Activated CD4-positive, alpha-beta memory T cell treated with anti-CD3 and anti-CD28 coated beads for 36 hours (primary cell): ENCODE measurements at places on chromosomes 2 and 18.

- no peak for DNase-seq
These were observed 6.9 kb upstream of the SLC14A2 start for GRCh38 chr18:45608400-45608799.

DNA sequence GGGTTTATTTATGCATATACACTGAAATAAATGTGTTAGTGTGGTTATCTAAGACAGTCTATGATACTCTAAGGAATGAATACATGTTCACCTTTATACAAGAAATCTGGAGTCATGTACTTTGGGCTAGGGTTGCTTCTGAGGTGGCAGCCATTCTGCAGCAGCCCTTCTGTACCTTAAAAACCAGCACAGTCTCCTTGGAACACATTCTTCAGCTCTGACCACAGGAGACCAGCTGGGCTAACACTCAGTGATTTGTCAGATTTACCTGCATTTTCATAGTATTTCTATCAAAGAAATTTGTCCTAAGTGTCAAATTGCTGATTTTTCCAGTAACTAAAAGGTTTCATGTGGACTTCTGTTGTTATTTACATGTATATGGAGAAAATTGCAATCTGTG, 167.7 kb downstream of the CAMKMT start:
- DNase-seq, result no peak

- DNase-seq, result no peak
These were observed 48.5 kb downstream of the ARL6IP6 start for GRCh38 chr2:152766928-152767327.

GRCh38 chr2:203799908-203800307, 67.7 kb upstream of the CTLA4 start:
- DNase-seq, result peak; percentile 54

- DNase-seq, result no peak
These were observed 140.4 kb downstream of the CDH2 start for GRCh38 chr18:28036488-28036887.

DNA sequence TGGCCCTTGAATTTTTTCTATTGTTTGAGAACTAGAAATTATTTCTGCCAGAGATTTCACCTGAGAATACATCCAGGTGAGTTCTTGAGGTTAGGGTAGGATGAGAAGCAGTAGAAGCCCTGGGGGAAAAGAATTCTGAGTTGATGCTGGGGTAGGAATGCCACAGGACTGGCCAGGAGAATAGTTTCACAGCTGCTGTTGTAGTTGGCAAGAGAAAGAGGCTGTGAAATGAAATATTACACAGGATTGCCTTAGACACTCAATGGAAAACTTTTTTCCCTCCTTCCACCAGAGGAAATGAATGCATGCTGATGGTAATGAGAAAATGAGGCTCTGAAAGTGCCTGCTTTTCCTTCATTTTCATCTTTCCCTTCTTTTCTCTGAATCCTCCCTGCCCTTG, 54.6 kb downstream of the PRKCE start:
- DNase-seq, result no peak

DNA sequence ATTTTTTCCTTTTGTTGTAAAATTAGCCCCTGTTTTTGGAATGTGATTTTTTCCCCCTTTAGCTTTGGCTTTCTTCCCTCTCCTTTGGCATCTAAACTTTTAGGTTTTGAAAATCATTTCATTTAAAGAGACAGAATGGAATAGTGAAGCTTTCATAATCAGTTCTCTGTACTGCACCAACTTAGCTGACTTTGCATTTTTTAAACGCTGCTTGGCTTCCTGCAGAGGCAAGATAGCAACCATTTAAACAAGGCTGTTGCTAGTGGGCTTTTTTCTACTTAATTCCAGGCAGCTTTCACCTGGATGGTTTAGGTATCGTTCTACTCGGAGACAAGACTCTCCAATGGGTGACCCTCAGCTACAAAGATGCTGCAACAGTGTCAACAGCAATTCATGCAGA, 267.9 kb upstream of the PKDCC start:
- no peak for DNase-seq

- DNase-seq, result no peak
These were observed 19.0 kb upstream of the DUSP19 start for GRCh38 chr2:183059561-183059960.

DNA sequence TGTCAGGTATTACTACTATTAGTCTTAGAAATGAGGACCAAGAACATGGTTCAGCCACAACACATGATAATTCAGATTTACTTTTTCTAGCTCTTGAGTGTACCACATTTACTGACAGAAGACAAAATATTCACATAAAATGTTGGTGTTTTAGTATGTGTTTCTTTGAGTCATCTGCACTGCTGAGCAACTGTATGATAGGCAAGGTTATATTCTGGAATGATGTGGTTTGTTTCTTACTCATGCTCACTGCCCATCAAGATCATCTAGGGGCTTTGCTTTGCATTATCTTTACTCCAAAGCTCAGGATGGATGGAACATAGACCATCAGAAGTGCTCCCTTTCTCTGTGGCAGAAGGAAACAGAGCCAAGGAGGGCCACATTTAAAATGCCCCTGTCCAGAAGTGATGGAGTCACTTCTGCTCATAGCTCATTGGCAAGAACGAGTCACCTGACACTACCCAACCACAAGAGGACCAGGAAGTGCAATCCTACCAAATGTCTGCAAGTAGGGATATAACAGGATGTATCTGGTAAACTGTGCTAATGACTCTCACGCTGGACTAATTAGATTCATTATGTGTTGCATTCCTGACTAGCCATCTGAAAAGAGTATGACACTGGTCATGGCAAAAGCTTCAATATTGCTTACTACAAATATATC, 81.5 kb downstream of the DIS3L2 start:
- DNase-seq, result no peak

DNA sequence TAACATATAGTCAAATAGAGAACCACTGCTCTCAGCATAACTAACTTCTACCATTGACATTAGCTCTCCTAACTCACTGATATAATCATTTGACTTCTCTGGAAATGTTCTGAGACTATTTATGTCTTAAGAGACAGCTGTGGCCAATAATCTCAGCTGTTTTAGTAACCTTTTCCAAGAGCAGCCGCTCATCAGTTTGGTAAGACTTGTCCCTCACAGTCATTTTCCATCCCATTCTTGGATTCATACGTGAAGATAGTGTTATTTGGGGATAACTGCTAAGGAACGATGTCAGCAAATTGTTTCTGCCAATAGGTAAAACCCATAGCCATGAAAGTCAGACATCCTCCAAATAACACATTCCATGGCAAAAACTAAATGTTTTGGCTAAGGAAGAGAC, 127.8 kb downstream of the LNPK start:
- DNase-seq, result no peak

GRCh38 chr2:147487286-147487977, 357.4 kb upstream of the ACVR2A start:
- no peak for DNase-seq
